Motor neuron (in vitro differentiated cells): ENCODE measurements at places on chromosomes 4 and X. TPM values are rescaled to one million over a fixed set of nuclear protein-coding genes. Genes with fewer than 3 reads are reported as not detected.

- ATAC-seq = no peak
Measured at GRCh38 chr4:181350615-181351415, 892.4 kb upstream of the TENM3 start.

GRCh38 chr4:8286719-8287342, 17.3 kb downstream of the HTRA3 start:
- ATAC-seq = no peak

DNA sequence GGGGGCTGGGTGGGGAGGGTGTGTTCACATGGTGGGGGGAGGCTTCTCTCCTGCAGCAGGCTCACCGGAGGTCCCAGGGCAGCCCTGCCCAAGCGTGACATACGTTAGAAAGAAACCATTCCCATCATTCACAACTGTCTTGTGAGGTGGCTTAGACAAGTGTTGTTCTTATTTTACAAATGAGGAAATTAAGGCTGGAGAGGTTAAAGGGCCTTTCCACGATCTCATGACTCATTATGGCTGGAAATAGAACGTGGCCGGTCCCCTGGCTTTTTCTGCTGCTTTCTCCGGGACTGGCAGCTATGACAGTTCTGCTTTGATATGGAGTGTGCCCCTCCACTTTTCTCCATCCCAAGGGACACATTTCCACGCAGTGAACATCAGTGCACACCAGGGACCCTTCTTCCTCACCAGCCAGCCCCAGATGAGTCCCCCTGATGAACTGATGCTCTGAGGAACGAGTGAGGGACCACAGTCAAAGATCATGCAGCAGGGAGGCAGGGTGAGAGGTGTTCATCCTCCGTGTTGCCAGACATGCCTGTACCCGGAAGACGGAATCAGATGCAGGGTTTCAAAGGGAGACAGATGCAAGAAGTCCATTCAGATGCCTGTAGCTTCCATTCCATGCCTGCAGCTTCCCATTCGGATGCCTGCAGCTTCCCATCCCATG, 64.0 kb upstream of the ACSL1 start:
- ATAC-seq = no peak

The ATP1B4 gene
- total RNA-seq = 0.09 and 0.15 TPM in 2 replicates

DNA sequence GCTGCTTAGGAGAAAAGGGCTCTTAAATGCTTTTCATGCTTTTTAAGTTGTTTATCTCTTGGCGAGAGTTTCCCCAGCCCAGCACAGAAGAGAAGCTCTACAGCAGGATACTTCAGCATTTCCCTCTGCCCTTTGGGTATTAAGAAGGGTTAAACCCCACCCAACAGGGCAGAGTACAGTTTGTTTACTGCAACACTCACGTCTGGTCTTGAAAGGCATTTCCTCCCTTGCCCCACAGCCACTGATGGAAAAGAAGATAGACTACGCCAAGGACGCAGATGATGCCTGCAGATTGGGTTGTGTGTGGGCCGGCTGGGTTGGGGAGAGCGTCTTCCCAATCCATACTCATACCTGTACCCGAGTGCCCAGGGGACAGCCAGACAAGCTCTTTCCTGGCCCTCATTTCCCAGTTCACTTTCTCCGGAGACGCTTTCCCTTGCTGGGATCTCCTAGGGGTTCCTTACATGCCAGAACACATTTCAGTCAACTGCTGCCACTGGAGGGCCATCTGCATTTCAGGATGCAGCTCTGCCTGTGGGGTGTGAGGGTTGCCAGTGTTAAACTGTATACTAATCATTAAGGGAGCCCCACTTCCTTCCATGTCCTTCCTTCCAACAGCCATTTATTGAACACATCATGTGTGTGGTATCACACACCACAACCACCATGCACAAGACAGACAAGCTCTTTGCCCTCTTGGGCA, 96.5 kb upstream of the DHX15 start:
- no peak for ATAC-seq

DNA sequence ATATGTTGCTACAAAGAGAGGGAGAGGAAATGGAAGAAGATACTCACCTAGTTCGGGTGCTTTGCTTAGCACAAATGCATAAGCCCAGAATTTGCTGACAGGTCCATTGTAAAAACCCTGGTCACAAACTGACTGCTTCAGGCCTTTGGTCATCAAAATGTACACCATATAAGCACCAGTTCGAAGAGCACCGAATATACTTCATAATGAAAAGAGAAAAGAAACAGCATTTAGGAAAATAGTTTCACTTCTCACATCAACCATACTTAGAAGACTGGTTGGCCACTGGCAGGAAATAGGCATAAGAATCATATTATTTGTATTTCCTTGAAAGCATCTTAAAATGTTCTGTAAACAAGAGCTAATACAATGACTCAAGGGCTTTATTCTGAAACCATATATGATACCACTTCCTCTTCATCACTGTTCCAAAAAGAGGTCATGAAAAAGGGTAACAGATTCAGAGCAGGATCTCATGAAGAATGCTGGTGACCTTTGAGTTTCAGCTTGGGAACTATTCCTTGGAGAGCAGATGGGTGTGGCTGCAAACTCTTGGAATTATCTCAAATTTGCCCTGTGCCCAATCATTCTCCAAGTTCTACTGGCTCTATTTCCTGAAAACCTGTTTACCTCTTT, 138.7 kb downstream of the ELOVL6 start:
- no peak for ATAC-seq

The PPM1K gene
- 27.1 and 29.0 TPM in 2 replicates for total RNA-seq

The UCP1 gene
- total RNA-seq = 0.16 and 0.31 TPM in 2 replicates

The UBA6 gene
- 43.3 and 64.0 TPM in 2 replicates for total RNA-seq

- no peak for ATAC-seq
Measured at GRCh38 chr4:139754938-139755337, 89.3 kb downstream of the MGST2 start.

- no peak for ATAC-seq
Measured at GRCh38 chr4:53997898-53998297, 66.5 kb downstream of the CHIC2 start.

The HHIP gene
- total RNA-seq = 3.3 and 3.8 TPM in 2 replicates

DNA sequence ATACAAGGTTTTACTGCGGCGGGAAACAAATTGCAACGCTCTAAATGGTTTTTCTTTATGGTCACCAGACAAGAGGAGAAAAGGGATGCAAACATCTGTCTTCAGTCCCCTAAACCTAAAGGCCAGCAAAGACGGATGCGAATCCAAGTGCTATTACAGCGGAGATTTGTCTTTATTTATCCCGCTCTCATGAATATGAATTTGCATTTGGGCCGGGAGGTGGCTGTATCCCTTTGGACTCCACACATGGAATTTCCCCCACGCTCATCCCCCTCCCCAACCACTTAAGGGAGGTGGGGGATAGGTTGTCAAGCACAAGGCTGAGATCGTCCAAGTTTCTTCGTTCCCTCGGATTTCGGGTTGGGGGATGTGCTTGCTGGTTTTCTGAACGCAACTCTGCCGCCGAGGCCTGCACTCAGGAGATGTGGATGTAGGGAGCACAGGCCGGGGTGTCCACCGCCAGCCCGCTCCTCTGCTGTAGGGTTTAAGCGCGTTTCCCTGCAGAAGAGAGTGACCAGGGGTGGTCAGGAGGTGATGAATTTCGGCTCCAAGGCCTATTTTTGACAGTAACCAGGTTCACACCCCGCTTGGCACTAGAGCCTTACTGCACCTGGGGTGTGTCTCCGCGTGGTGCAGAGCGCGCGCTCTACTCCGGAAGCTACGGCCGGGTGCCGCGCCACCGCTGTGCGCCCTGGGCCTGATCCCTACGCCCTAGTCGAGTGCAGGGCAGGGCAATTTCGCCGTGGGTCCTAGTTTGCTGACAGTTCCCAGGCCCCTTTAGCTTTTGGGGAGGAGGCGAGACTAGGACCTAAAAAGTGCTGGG, 2.3 kb upstream of the PHOX2B start:
- peak; percentile 34 for ATAC-seq

- ATAC-seq = no peak
Measured at GRCh38 chrX:17820100-17820499, 41.0 kb downstream of the RAI2 start.

DNA sequence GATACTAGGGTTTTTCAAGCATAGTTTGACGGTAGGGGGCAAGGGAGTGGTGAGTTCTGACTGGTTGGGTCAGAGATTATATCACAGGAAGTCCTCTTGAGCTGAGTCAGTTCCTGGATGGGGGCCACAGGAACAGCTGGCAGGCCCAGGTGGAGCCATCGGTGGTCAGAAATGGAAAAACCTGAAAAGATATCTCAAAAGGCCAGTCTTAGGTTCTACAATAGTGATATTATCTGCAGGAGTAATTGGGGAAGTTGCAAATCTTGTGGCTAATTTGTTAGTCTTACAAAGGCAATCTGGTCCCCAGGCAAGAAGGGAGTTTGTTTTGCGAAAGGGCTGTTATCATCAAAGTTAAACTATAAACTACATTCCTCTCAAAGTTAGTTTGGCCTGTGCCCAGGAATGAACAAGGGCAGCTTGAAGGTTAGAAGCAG, 159.3 kb downstream of the PTCHD1 start:
- ATAC-seq = no peak

- ATAC-seq = no peak
Measured at GRCh38 chr4:156954587-156954986, 17.0 kb downstream of the PDGFC start.
